ENCODE measurements at places on chromosomes 7 and 10. TPM values are rescaled to one million over a fixed set of nuclear protein-coding genes. Genes with fewer than 3 reads are reported as not detected.

The GIMAP8 gene
- under 0.01 TPM for total RNA-seq

The MEST gene
- total RNA-seq = 606 TPM

The ZCCHC24 gene
- total RNA-seq = 36.7 TPM

The AKR1C8 gene
- total RNA-seq = not detected

The SPDYE8 gene
- total RNA-seq = not detected
